Progenitor cell of endocrine pancreas (in vitro differentiated cells): ENCODE measurements at places on chromosomes 7 and 10. TPM values are rescaled to one million over a fixed set of nuclear protein-coding genes. Genes with fewer than 3 reads are reported as not detected.

GRCh38 chr7:126493801-126494200 lies 758.9 kb downstream of the GRM8 start:
- no peak for DNase-seq
- no peak overlapping the region for H3K27ac ChIP-seq
- no peak overlapping the region for H3K4me3 ChIP-seq
- H3K27me3 ChIP-seq, result no peaks in the 10 kb centered on the region
- H3K36me3 ChIP-seq, result peaks cover 3% of the 10 kb centered on the region

CDC14C gene
- total RNA-seq, result 0.22 TPM in 1 of 2 replicates, not detected in the other

DNA sequence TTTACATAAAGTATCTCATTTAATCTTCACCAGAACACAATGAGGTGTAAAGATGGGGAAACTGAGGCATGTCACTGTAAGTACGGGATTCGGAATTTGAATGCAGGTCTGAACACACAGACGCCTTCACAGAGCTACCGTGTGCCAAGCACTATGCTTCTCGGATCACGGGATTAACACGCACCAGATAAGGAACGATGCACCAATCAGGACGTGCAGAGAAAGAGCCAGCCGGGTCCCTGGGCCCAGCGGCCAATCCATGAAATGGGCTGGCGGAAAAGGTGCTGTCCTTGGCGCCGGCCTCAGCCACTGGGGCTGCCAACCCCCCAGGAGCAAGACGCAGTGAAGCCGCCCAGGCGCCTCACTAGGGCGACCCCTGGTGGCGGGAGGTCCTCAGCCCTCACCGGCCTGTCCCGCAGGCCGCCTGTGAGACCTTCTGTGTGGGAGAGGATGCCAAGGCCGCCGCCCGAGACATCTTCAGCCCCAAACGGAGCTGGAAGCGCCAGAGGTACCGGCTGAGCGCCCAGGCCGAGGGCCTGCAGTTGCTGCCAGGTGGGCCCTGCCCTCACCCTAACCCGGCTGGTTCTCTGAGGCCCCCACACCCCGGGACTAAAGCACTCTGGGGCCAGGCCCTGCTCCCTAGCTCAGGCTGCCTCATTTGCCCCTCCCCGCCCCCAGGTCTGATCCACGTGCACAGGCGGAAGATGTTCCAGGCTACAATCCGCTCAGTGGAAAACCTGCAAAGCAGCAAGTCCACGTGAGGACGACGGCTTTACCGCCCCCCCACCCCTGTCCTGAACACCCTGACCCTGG lies 15.6 kb downstream of the ATG9B start:
- DNase-seq, result peak; percentile 45
- H3K36me3 ChIP-seq, result no peaks in the 10 kb centered on the region
- H3K4me1 ChIP-seq, result peaks cover 2% of the 10 kb centered on the region

GRCh38 chr10:103820101-103821062 lies 35.0 kb downstream of the SH3PXD2A start:
- H3K4me3 ChIP-seq, result no peak overlapping the region
- H3K27me3 ChIP-seq, result no peaks in the 10 kb centered on the region
- H3K36me3 ChIP-seq, result no peaks in the 10 kb centered on the region
- no peak for DNase-seq

DNA sequence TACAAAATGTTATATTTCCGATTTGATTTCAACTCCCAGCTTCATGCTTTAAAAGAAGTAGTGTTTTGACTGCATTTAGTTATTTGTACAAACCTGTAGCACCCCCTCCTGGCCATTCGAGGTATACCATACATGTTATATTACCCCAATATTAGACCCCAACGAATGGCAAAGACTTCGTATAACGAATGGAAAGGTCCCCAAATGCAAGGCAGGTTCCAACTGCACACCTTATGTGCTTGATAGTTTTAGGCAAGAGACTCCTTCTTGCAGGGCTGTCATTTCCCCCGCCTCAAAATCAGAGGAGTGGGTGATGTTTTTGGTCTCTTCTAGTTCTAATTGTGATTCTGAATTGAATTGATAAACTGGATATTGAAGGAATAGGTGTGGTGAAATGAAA lies 101.1 kb upstream of the TARP start:
- H3K4me1 ChIP-seq, result peaks cover 1% of the 10 kb centered on the region
- no peak overlapping the region for H3K27ac ChIP-seq
- no peaks in the 10 kb centered on the region for H3K27me3 ChIP-seq
- DNase-seq, result no peak

ZFYVE27 gene
- 43.4 and 44.2 TPM in 2 replicates for total RNA-seq

PRLHR gene
- 1.5 and 1.7 TPM in 2 replicates for total RNA-seq

DNA sequence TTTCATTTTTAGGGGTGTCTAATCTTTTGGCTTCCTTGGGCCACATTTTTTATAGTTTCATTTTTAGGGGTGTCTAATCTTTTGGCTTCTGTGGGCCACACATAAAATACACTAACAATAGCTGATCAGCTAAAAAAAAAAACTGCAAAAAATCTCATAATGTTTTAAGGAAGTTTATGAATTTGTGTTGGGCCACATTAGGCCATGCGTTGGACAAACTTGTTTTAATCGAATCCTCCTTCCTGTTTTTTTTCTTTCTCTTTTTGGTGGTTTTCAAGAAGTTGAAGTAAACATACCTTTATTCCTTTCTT lies 37.4 kb downstream of the ZNRF2 start:
- no peak overlapping the region for H3K27ac ChIP-seq
- DNase-seq, result no peak
- no peak overlapping the region for H3K4me3 ChIP-seq
- peaks cover 6% of the 10 kb centered on the region for H3K4me1 ChIP-seq
- no peaks in the 10 kb centered on the region for H3K27me3 ChIP-seq

GRCh38 chr7:34343667-34344066 lies 314.4 kb upstream of the NPSR1 start:
- no peak overlapping the region for H3K27ac ChIP-seq
- no peak overlapping the region for H3K4me3 ChIP-seq
- no peak for DNase-seq
- H3K4me1 ChIP-seq, result peaks cover 10% of the 10 kb centered on the region
- no peaks in the 10 kb centered on the region for H3K27me3 ChIP-seq
